ENCODE measurements at places on chromosomes 4 and X.

DNA sequence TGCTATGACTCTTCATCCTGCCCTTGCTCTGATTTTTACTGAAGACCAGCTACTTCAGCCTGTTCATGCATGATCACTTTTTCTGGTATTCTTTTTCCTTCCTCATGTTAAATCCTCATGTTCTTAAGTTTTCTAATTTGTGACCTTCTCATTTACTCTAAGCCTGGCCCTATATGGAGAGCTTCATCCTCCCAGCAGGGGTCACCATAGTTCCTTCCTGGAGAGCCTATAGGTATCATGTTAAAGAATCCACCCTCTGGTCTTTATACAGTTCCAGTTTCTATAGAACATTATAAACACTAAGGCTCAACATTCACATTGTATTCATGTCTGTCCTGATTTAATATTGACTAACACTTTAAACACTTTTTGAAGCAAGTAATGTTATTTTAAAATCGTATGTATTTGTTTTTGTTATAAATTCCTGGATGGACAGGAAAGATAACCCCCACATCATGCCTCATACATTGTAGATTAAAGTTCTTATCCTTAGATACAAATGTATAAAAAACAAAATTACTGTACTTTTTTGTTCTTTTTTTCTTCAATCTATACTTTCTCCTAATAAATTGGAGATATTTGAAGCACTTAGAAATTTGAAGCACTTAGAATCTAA, 53.8 kb upstream of the OTUD4 start:
- DNase-seq: peak; percentile 78

GRCh38 chr4:188466001-188466400, 326.8 kb downstream of the TRIML1 start:
- DNase-seq: no peak

- DNase-seq: no peak
These were observed 6.3 kb downstream of the PLP2 start for GRCh38 chrX:49177873-49178480.

- DNase-seq: no peak
These were observed 109.3 kb upstream of the KLHL13 start for GRCh38 chrX:118225711-118226428.

DNA sequence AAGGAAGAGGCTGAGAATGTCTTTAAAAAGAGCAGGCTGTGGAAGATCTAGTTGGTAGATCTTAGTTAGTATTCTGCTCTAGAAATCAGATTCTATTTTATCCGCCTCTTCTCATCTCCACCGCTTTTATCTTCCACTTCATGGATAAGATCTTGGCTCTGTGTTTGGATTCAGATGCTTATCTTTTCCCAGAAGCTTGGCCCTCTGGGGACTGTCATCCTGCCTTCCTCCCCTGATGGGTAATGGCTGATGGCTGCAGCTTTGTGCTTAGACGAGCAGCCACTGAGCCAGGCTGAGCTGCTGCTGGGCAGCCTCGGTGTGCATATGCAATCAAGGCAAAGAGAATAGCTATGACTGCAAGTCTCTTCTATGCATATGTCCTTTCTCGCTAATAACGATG, 23.5 kb downstream of the TRIML1 start:
- no peak for DNase-seq

All from Peyer's patch (tissue), 4 donors.